ENCODE measurements at places on chromosomes 3 and 15.

DNA sequence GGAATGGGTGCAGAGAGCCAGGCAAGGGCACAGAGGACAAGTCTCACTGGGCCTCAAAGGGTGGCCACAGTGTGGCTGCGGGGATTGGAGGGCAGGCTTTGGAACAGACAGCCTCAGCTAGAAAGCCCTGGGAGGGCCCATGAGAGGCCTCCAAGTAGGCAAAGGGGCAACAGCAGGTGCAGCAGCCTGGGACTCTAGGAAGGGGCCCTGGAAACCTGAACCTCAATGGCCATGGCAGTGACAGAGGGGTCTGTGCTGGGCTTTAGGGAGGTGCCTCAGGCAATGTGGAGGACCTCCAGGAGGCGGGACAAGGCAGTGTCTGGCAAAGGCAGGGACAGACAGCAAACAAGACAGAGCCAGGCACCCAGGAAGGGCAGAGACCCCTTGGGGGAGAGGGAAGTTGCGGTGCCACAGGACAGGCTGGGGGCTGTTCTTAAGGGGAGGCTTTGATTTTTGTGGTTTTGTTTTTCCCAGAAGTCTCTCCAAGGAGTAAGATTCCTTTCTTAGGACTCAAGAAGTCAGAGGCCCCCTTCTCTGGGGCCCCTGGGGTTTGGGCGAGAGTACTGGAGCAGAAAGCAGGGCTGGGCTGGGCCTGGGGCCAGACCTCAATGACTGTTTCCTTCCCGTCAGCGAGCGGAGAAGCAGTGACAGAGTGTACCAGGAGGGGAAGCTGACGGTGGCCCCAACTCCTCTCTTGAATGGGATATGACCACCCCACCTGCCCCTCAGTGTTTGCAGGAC lies 9.7 kb downstream of the STOML1 start:
- no peak for DNase-seq

- no peak for DNase-seq
Observed at GRCh38 chr3:48285132-48285531, 44.2 kb downstream of the ZNF589 start.

DNA sequence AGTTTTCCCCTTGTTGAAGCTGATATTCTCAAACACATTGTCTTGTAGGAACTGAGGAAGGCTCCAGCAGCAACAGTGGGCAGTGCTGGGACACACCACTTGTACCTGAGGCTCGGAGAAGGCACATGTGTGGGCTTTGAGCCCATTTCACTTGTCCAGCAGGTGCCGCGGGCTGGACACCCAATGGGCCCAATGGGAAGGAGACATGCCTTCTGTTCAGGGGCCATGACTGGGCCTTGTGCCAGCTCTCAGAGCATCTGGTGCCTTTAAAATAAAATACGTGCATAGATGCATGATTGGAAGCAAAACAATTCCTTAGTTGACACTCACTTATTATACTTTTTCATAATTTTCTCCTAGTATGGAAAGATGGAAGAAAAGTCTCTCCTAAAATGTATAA lies 334.2 kb downstream of the KLF13 start:
- DNase-seq: no peak

GRCh38 chr3:102866845-102867244 lies 432.0 kb downstream of the ZPLD1 start:
- no peak for DNase-seq

GRCh38 chr15:81948222-81948621 lies 97.6 kb downstream of the MEX3B start:
- DNase-seq: no peak

DNA sequence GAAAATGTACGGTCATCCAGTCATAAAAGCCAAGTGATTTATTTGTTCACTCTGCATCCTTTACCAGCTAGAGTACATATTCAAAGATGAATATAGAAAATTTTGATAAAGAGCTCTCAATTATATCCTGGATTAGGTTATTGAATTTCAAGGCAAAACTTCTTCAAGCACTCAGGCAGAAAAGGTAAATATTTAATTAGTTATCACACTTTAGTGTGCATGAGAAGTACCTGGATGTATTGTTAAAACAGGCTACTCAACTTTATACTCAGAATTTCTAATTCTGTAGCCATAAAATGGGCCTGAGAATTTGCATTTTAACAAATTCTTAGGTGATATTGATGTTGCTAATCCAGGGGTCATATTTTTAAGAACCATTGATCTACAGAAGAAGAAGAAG lies 45.3 kb downstream of the ILDR1 start:
- DNase-seq: no peak

DNA sequence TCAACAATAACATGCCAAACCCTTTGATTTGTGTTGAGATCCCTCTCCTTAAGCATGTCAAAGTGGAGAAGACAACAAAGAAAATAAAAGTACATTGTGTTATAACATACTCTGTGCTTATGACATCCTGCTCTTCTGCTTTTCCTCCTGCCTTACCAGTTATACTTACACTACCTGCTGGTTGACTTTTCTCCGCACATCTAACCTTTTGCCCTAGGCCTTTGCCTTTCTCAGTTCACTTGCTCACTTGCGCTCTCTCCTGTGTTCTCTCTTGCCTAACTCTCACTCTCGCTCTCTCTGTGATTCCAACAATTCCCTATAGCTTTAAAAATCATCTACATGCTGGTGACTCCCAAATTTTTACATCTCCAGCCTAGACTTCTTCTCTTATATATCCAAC lies 5.7 kb downstream of the DNAH12 start:
- no peak for DNase-seq

GRCh38 chr15:78084449-78084750 lies 6.9 kb upstream of the TBC1D2B start:
- DNase-seq: no peak

DNA sequence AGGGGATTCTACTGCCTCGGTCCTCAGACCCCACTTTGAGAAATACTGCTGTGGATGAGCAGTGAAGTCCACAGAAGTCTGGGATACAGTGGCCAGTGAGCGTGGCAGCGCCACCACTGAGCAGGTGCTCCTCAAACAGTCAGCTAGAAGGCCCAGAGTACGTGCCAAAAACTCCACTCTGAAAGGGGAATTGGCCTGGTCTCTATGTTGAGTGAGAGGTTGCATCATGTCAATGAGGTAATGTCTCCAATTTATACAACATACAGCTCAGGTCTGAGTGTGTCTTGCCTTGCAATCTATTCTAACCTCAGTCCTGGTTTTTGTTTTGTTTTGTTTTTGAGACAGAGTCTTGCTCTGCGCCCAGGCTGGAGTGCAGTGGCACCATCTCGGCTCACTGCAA lies 53.3 kb upstream of the ETV5 start:
- no peak for DNase-seq
